ENCODE measurements at places on chromosomes 12 and 14. TPM values are rescaled to one million over a fixed set of nuclear protein-coding genes. Genes with fewer than 3 reads are reported as not detected.
A peak's percentile ranks its signal among the peaks of the same experiment; 100 is the strongest.

DNA sequence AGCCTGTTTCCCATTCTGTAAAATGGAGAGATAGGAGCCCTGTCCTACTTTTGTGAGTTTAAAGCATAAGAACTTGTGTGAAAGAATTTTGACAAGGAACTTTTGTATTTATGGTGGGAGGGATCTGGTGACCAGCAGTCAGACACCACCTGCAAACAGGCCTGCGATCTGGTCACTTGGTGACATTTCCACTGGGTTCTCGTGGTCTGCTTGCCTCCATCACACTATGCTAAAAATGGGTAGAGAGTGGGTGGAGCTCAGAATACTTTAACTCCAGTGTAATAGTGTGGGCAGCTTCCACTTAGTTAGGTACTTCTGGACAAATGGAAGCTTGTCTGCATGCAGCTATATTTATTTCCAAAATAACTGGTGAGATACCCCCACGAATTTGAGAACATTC lies 26.5 kb upstream of the PLXNC1 start:
- H3K4me1 ChIP-seq = peaks cover 46% of the 10 kb centered on the region
- H3K27ac ChIP-seq = no peak overlapping the region
- peaks cover 3% of the 10 kb centered on the region for H3K36me3 ChIP-seq
- no peaks in the 10 kb centered on the region for H3K27me3 ChIP-seq
- DNase-seq = no peak

- no peak for DNase-seq
- H3K4me1 ChIP-seq = peaks cover 9% of the 10 kb centered on the region
- H3K27me3 ChIP-seq = peaks cover 64% of the 10 kb centered on the region
- no peak overlapping the region for H3K27ac ChIP-seq
- H3K4me3 ChIP-seq = no peak overlapping the region
- no peaks in the 10 kb centered on the region for H3K36me3 ChIP-seq
These were observed 5.7 kb upstream of the SLC38A4 start for GRCh38 chr12:46831335-46832129.

DNA sequence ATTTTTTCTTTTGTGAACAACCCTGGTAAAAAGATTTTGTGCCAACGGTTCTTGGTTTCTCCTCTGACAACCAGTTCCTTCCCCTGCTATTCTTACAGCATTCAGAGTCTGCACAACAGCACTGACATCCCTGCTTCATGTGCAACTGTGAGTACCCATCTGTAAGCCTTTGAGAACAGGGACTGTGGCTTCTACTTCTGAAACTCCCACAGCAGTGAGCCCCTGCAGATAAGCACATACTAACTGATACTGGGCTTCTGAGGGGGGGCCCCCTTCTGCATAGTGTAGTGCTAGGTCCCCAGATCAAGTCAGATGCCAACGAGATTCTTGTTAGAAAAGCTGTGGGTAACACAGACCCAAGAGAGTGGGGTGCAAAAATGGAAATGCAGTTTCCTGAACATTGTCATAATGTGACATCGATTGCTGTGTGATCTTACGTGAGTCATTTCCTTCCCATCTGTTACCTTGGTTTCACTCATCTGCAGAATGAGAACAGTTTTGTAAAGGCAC lies 11.1 kb upstream of the NINJ2 start:
- peaks cover 71% of the 10 kb centered on the region for H3K4me1 ChIP-seq
- H3K27ac ChIP-seq = peak overlapping the region; percentile 99
- peaks cover 3% of the 10 kb centered on the region for H3K36me3 ChIP-seq
- peak; percentile 78 for DNase-seq

MYH6 gene
- 0.08 TPM for total RNA-seq

TMEM121 gene
- total RNA-seq = 9.6 TPM
